ENCODE measurements at places on chromosomes 3 and 15.
A peak's percentile ranks its signal among the peaks of the same experiment; 100 is the strongest.

- no peak for DNase-seq
Observed at GRCh38 chr3:151425627-151426340, 35.1 kb downstream of the IGSF10 start.

- peak; percentile 43 for DNase-seq
Observed at GRCh38 chr3:129558772-129559564, 16.0 kb downstream of the H1-8 start.

DNA sequence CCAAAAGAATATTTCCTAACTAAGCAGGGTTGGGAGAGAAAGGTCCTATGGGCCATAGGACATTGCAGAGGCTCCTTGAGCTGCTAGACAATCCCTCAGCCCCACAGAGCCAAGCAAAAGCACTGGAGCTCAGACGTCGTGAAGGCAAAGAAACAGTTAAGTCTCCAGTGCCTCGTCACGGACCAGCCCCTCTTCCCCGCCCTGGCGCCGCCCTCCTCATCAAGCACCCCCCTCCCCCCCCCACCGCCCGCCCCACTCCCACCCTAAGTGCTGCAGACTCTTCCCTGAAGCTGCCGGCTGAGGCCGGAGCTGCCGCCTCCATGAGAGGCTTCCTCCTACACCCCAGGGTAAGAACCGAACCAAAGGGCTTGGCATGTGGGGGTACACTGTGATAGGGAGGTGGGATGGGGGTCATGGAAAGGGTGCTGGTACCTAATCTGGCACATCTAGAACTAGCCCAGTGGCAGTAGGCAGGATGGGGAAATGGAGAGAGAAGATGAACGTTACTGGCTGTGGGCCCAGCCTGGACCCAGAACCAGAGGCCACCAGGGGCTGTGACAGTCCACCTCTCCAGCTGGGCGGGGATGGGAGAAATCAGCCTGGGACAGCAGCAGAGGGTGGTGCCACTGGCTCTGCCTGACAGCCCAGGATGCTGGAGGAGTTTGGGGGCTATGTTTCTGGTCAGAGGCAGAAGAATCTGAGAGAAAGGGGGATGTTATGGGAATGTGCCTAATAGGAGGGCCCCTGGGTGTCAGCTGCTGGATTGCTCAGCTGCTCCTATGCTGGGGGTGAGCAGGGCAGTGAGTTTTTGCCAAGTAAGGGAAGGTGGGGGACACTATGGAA, at the start of gene MAP1A:
TSS of gene MAP1A (plus strand) at position 255 of the 843 bp plus-strand sequence. CDS start 3,866 bp downstream, outside the sequence.
- peak; percentile 71 for DNase-seq

- DNase-seq, result no peak
Observed at GRCh38 chr3:189637750-189638149, 6.6 kb downstream of the TP63 start.

GRCh38 chr15:47334805-47335535, 382.3 kb upstream of the SEMA6D start:
- DNase-seq, result no peak

GRCh38 chr3:152272771-152273242, 4.1 kb downstream of the MBNL1 start:
- no peak for DNase-seq

GRCh38 chr3:71308836-71309235, 274.7 kb downstream of the FOXP1 start:
- no peak for DNase-seq

All from thyroid gland (tissue), 4 donors.